ENCODE measurements at places on chromosomes 7 and 10. TPM values are rescaled to one million over a fixed set of nuclear protein-coding genes. Genes with fewer than 3 reads are reported as not detected.

STEAP1B gene
- 0.13 TPM for total RNA-seq

NPY4R2 gene
- total RNA-seq: 2.0 TPM

NEUROG3 gene
- not detected for total RNA-seq

NANOS1 gene
- 0.81 TPM for total RNA-seq

PRF1 gene
- total RNA-seq: not detected

CLCN1 gene
- not detected for total RNA-seq

TMEM184A gene
- total RNA-seq: 4.4 TPM

IKZF1 gene
- total RNA-seq: under 0.01 TPM

AGR3 gene
- total RNA-seq: not detected

TUBAL3 gene
- not detected for total RNA-seq

ADGRA1 gene
- total RNA-seq: not detected

MYL7 gene
- total RNA-seq: not detected

CARD11 gene
- 17.6 TPM for total RNA-seq

VWDE gene
- 0.38 TPM for total RNA-seq

LRGUK gene
- 0.13 TPM for total RNA-seq

NPM3 gene
- 106 TPM for total RNA-seq

MYPN gene
- 0.49 TPM for total RNA-seq

SLC29A3 gene
- 1.6 TPM for total RNA-seq

LDB3 gene
- total RNA-seq: under 0.01 TPM

PLAU gene
- total RNA-seq: 122 TPM

CCL24 gene
- total RNA-seq: not detected

TMEM196 gene
- total RNA-seq: 0.13 TPM

SDHAF3 gene
- 8.9 TPM for total RNA-seq

DYNC1I1 gene
- 0.16 TPM for total RNA-seq

SHTN1 gene
- total RNA-seq: 8.7 TPM

CAV2 gene
- total RNA-seq: 106 TPM

HHEX gene
- 0.65 TPM for total RNA-seq

ADCYAP1R1 gene
- total RNA-seq: not detected

ERVW-1 gene
- not detected for total RNA-seq

BTBD16 gene
- total RNA-seq: 1.4 TPM

MKX gene
- 3.0 TPM for total RNA-seq

AKR1D1 gene
- total RNA-seq: not detected

SLC25A28 gene
- total RNA-seq: 14.5 TPM

SLC26A4 gene
- total RNA-seq: 0.25 TPM

MYO3A gene
- total RNA-seq: 1.0 TPM

DYDC2 gene
- not detected for total RNA-seq

GPR141 gene
- total RNA-seq: not detected

TAX1BP1 gene
- 25.0 TPM for total RNA-seq

SLC13A4 gene
- total RNA-seq: not detected

HOXA1 gene
- total RNA-seq: 5.1 TPM

PRKG1 gene
- 0.49 TPM for total RNA-seq

GALNT17 gene
- 0.13 TPM for total RNA-seq

SLC26A5 gene
- not detected for total RNA-seq

UPK3BL2 gene
- 0.98 TPM for total RNA-seq

LRWD1 gene
- 28.1 TPM for total RNA-seq

NUTM2E gene
- total RNA-seq: not detected

FKBP6 gene
- total RNA-seq: 0.16 TPM

COBL gene
- 0.49 TPM for total RNA-seq

TPST1 gene
- total RNA-seq: 28.8 TPM

UNCX gene
- not detected for total RNA-seq

HOXA6 gene
- total RNA-seq: 11.1 TPM

SLC18A2 gene
- 1.1 TPM for total RNA-seq

EZH2 gene
- 17.8 TPM for total RNA-seq

ATP6V1F gene
- total RNA-seq: 256 TPM

RASSF4 gene
- 12.9 TPM for total RNA-seq

CRPPA gene
- 0.65 TPM for total RNA-seq

CCDC6 gene
- total RNA-seq: 28.1 TPM
